ENCODE measurements at places on chromosomes 16 and 17.

DNA sequence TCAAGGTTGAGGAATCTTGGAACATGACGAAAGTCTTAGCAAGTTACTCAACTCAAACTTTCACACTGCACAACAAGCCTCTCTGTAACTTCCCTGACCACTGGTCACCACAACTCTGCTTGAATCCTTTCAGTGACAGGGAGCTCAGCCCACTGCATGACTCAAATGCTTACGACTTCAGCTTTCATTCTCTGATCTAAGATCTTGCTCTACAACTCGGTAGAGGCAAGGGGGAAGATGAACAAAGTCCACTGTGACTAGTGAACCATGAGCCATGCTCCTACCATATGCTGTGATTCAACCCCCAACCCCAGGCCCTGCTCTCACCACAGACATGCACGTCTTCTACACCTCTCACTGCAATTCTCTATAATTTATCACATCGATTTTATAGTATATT is 160.9 kb downstream of the SLC39A11 start:
- no peak for DNase-seq

- no peak for DNase-seq
These were observed 1.2 kb upstream of the MPRIP start for GRCh38 chr17:17041018-17041521.

- no peak for DNase-seq
These were observed 1.8 kb upstream of the TELO2 start for GRCh38 chr16:1491327-1491726.

DNA sequence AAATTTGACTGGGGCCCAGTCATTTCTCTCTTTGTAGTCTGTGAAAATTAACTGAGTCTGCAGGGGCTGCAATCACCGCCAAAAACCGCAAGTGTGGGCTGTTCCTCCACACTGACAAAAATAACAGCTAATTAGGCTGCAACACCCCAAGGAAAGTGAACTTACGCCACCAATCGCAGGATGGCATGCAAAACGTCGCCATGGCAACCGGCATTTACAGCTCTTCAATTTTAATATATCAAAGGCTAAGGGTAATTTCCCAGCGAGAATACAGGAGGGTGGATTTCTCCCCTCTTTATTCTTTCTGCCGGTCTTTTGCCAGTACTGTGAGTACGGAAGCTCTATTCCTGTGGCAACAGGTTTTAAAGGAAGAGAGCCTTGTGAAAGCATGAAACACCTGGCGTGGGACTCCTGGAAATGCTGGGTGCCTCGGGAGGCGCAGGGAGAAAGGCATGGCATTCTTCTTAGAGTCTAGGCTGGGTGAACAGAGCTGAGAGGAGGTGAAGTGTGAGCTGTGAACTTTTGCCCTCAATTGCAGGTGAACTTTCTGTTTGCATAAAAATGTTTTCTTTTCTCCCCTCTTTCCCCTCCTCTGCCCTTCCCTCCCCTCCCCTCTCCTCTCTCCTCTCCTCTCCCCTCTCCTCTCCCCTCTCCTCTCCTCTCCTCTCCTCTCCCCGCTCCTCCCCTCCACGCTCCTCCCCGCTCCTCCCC is 399.7 kb downstream of the XYLT1 start:
- peak; percentile 69 for DNase-seq

GRCh38 chr16:71428883-71429282 is 13.0 kb downstream of the TLE7 start:
- no peak for DNase-seq

GRCh38 chr16:87186446-87186845 is 130.7 kb downstream of the C16orf95 start:
- DNase-seq = no peak

DNA sequence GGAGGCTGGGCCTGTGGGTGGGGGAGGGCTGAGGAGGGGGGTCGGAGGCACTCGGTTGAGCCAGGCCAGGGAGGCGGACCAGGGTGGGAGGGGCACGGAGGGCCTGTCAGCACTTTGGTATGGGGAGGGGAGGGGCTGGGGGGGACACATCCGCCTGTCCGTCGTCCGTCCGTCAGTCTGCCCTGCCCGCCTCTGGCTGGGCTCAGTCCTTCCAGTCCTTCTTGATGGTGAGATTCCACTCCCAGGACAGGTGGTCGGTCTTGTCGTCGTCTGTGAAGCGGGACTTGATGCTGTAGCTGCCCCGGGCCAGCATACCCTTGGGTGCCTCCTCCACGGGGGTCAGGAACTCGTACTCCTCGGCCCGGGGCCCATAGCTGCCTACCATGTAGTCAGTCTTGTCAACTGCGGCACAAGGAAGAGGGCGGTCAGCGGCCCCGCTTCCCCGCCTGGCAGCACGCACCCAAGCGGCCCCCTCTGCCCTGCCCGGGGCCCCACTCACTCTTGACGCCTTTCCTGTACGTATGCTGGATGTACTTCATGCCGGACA is 2.4 kb downstream of the ARHGDIA start:
- DNase-seq = no peak

Data from stimulated activated CD4-positive, alpha-beta T cell treated with anti-CD3 and anti-CD28 coated beads, TNF-alpha, amount 100 ng/mL, for 24 hours (primary cell).